ENCODE measurements at places on chromosomes 13 and 19.

DNA sequence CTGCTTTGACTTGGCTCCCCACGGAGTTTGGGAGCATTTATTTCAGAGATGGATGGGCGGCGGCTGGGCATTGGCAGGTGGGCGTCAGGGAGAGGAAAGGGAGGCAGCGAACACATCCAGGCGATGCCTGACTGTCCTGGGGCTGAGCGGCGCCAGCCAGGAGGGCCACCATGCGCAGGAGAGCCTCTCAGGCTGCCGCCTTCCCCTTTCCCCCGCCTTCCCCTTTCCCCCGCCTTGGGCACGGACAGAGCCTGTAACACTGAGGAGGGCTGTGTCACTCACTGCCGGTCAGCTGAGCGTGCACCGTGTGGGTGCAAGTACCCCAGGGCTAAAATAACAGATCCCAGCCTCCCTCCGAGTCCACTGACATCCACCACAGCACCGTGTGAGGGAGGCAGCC is 11.4 kb downstream of the MCF2L start:
- no peak for DNase-seq

- DNase-seq, result peak; percentile 56
Measured at GRCh38 chr19:16585808-16586476, 13.7 kb upstream of the SLC35E1 start.

- DNase-seq, result no peak
Measured at GRCh38 chr13:62356977-62357376, 941.3 kb upstream of the PCDH20 start.

DNA sequence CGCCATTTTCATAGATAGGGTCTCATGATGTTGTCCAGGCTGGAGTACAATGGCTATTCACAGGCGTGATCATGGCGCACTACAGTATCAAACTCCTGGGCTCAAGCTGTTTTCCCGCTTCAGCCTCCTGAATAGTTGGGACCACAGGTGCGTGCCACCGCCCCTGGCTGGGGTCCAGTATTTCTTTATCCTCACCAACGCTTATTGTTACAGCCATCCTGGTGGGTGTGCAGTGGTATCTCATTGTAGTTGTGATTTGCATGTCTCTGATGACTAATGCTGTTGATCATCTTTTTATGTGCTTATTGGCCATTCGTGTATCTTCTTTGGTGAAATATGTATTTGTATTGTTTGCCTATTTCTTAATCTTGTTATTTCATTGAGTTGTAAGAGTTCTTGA is 49.0 kb downstream of the SIPA1L3 start:
- no peak for DNase-seq

DNA sequence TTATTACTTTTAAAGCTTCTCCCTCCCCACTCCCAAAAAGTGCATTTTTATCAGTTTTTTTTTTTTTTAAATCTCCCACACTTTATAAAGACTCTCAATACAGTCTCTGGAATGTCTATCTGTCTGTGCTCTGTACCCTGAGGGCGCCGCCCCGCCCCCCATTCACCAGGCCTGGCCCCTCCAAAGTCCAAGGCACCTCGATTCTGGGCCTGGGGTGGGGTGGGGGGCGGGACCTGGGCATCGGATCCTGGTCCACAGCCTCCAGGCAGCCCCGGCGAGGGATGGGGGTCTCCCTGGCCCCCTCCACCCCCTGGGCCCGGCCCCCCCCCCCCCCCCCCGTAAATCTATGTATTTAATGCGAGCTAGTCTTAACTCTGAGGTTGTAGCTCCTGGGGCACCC is 23.3 kb downstream of the ZBTB7A start:
- no peak for DNase-seq

- peak; percentile 68 for DNase-seq
Measured at GRCh38 chr13:94617389-94618000, 15.8 kb downstream of the GPR180 start.

- DNase-seq, result peak; percentile 79
Measured at GRCh38 chr13:100088644-100089464, at the start of gene PCCA. PCCA (plus strand) TSS chr13:100089093; CDS start chr13:100089121, 28 bp downstream.

- no peak for DNase-seq
Measured at GRCh38 chr13:58056426-58056825, 424.9 kb downstream of the PCDH17 start.

GRCh38 chr13:44021422-44021821 is 141.7 kb downstream of the LACC1 start:
- DNase-seq, result no peak

GRCh38 chr13:109422161-109422560 is 364.2 kb downstream of the IRS2 start:
- DNase-seq, result no peak

DNA sequence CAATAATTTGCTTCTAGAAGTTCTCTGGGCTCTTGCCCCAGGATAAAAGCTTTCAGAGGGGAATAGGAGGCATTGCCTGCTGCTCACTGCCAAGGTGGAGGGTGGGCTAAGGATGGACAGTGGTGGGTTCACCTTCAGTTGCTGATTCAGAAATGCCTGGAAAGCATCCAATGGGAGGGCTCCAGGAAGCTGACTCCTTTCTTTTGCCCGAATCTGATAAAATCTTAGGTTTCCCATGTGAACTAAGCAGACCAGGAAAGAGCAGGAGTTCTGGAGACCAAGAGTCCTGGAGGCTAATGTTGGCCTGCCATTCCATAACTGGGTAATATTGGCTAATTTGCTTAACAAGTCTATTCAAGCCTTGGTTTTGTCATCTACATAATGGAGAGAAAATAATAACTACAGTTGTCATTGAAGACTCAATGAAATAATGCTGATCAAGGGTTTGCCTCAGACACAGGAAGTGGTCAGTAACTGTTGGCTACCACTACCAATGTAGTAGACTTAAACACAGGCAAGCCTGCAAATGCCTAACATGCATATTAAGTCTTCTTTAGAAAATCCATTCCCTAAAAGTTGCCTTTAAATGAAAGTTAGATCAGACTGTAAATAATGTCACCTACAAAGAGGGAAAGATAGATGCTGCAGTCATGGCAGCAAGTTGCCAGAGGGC is 528.4 kb upstream of the NBEA start:
- DNase-seq, result no peak

DNA sequence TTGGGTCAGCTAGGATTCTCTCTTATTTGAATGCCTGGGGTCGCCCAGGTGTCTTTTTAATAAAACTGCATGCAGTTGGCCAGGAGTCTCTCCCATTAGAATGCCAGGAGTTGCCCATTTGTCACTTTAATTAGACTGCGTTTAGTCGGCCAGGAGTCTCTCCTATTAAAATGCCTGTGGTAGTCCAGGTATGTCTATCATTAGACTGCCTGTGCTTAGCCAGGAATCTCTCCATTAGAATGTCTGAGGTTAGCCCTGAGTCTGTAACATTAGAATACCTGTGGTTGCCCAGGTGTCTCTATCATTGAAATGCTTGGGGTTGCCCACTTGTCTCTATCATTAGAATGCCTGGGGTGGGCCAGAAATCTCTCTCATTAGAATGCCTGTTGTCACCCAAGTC is 1470.9 kb downstream of the UQCRFS1 start:
- DNase-seq, result no peak

DNA sequence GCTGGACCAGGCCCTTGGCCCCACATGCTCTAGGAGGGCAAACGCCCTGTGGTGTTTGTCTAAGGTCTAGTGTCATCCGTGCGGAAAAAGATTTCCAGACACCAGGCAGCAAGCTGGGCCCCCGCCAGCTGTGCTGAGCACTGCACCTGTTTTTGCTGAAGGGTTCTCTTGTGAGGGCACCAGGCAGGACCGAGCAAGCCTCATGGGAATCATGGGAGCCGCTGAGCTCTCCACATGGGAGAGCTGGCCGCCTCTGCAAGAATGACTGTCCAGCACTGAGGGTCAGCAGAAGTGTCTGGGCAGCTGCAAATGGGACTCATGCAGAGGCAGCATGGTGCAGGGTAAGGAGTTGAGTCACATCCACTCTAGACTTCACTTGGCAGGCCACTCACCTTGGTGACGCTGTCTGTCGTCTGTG is 12.0 kb downstream of the B3GNT8 start:
- no peak for DNase-seq

DNA sequence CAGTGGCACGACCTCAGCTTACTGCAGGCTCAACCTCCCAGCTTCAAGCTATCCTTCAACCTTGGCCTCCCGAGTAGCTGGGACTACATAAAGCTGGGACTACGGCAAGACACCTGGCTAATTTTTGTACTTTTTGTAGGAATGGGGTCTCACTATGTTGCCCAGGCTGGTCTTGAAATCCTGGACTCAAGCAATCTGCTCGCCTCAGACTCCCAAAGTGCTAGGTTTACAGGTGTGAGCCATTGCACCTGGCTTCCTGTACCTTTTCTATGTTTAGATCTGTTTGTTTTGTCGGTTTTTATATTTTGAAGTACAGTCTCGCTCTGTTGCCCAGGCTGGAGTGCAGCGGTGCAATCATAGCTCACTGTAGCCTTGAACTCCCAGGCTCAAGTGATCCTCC is 17.5 kb upstream of the TICAM1 start:
- DNase-seq, result no peak

- no peak for DNase-seq
Measured at GRCh38 chr13:85230691-85231093, 568.5 kb downstream of the SLITRK6 start.

DNA sequence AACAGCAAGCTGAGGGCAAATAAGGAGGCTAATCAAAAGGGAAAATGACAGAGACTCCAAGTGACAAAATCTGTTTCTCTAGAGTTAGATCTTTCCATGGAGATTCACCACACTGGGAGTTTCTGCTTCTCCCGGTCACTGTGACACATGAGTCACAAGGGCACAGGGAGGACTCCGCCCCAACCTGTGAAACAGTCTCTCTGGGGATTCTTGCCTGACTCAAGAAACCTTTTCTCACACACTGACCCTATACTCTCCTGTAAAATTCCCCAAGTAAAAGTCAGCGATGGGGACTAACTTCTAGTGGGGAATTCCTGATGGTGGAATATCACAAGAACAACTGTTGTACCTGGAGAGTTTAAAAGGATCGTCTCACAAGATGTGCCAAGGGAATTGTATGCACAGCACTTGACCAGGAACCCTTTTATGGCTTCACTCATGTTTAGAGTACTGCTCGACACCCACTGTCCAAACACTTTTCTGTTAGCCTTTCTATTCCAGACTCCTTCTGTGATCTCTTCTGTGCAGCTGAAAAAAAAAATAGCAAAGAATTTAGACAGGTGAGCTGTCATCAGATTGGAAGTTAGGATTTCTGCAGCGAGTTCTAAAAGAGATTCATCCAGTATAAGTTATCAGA is 46.8 kb upstream of the URAD start:
- no peak for DNase-seq

- DNase-seq, result no peak
Measured at GRCh38 chr19:45355402-45355801, 14.9 kb downstream of the KLC3 start.

GRCh38 chr19:2759362-2759761 is 19.5 kb upstream of the SLC39A3 start:
- DNase-seq, result no peak

GRCh38 chr13:82878536-82878935 is 1003.7 kb downstream of the SLITRK1 start:
- no peak for DNase-seq

DNA sequence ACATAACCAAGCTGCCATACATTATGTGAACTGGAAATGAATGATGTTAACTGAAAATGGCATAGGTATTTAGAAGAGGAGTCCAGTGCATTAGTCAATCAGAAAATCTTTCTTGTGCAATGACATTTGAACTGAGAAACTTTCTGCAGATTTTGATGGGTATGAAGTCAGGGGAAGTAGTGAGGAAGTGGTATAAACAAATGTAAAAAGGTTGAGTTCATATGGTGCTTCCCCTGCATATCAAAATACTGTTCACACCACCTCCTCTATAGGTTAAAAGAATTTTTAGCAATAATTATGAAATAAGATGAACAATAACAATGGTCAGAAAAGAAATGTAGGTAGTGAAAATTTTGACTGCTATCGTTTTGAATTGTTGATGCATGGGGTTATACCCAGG is 800.0 kb downstream of the SLITRK6 start:
- DNase-seq, result no peak

DNA sequence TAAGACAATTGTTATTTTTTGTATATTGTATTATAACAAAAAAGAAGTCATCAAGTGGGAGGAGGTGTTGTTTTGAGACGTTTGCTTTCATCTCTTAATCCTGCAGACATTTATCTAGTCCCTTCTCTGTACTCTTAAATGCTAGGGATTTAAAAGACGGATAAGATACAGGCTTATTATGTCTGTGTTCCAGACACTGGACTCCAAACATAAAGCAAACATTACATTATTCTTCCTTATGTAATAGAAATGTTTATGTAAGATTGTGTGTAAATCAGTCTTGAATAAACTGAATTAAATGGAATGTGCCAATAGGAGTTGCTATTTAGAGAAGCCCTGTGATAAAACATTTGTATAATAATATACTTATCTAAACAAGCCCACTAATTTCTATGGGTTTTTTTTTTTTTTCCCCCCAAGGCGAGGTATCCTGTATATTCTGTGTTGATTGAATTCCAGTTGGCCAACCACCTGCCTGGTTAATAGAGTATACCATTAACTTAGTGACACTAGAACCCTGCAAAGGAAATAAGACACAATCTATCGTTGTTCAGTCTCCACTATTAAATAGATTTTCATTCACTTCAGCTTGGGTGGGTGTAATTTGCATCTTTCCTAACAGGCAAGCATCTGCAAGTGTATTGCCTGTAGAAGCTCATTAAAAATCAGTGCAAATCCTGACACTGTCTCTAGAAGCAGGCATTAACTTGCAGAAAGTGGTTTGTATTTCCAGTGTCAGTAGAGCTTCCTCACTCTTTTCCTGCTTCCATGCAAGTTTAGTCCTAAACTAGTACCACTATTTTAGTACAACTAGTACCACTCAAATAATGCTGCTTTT is 69.0 kb downstream of the LRCH1 start:
- DNase-seq, result no peak

GRCh38 chr13:94234738-94235137 is 244.7 kb downstream of the DCT start:
- no peak for DNase-seq

GRCh38 chr19:54160854-54161253 is 1.3 kb upstream of the LENG1 start:
- no peak for DNase-seq

GRCh38 chr13:110536006-110536693 is 25.4 kb downstream of the RAB20 start:
- DNase-seq, result peak; percentile 23

DNA sequence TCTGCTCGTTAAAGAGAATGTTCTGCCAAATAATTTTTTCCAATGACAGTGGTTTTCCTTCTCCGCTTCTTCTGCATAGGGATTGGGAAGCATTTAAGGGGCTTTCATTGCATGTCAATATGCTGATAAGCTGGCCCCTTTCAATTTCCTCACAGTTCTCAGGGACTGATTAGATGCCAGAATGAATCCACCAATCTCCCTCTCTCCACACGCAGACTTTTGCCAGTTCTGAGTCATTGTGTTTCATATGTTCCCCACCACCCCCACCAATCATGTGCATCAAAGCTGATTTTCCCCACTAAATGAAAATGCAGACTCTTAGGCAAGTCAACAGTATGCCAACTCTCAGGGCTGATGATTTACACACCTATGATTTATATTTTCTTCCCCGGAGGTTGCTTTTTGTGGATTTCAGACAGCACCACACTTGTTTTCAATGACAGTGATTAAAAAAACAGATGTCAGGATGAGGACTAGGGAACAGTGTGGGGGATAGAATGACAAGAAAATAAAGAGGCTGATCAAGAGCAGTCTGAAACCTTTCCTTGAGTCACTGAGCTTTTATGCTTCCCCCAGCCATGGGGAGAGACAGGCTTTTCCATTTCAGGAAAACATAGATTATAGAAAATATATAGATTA is 47.9 kb upstream of the C13orf42 start:
- DNase-seq, result no peak

All from CD4-positive, alpha-beta T cell treated with Interleukin-10 for 1 hour (primary cell).